Spinal cord (tissue), 10 donors: ENCODE measurements at places on chromosomes 3 and 15.

- DNase-seq = peak; percentile 88
Measured at GRCh38 chr3:184874709-184875644, 63.0 kb downstream of the VPS8 start.

GRCh38 chr15:91694131-91694830, 159.2 kb upstream of the SLCO3A1 start:
- peak; percentile 63 for DNase-seq

DNA sequence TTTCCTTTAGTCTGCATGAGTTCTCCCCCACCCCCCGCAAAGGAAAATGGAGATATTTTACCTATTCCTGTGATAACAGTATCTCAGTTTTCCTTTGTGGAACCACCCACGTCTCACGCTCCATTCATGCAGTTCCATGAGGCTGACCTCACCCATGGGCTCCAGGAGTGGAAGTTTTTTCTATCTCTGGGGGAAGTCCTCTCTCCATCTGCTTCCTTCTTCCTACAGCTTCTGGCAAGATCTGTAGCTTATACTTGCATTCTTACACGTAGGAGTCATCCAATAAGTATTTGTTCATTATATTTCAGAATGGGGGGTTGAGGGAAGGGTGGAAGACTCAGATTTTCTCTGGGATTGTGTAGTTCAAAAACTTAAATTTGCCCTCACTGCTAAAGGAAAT, 5.8 kb upstream of the GLCE start:
- no peak for DNase-seq

DNA sequence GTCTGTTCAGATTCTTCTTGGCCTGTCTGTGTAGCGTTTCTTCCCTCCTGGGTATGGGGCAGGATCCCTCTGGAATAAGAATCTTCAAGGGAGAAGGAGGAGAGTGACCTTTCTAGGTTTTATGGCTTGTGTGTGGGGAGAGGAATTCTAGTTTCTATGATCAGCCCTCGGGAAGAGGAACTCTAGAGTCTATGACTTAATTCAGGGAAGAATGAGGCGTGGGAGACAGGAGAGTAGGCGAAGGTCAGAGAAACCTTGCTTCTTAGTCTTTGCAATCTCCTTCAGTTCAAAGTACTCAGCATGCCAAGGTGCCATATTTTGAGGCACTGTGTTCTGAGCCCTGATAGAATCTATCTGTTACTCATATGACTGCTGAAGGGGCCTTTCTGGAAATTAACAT, 99.2 kb upstream of the C3orf80 start:
- no peak for DNase-seq

- no peak for DNase-seq
Measured at GRCh38 chr3:178194539-178194938, 341.7 kb upstream of the KCNMB2 start.

DNA sequence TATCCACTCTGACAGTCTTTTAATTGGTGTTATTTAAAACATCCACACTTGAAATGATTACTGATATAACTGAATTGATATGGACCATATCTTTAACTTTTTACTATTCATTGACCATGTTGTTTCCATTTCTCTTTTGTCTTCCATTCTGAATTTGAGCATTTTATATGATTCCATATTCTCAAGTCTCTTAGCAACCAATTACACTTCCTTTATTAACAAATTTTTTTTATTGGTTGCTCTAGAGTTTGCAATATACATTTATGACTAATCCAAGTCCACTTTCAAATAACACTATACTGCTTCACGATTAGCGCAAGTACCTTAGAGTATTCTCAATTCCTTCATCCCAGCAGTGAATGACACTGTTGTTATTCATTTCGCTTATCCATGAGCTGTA, 16.4 kb downstream of the RFX7 start:
- DNase-seq = no peak
